Activated CD4-positive, alpha-beta T cell treated with anti-CD3 and anti-CD28 coated beads, Interleukin-10, Interleukin-2, amounts not matched to agents 100 ng/mL and 50 ng/mL, durations not matched to agents 16 hours and 8 hours (primary cell): ENCODE measurements at places on chromosomes 5 and 9.

- no peak for DNase-seq
Observed at GRCh38 chr9:14868772-14869583, 41.2 kb downstream of the FREM1 start.

DNA sequence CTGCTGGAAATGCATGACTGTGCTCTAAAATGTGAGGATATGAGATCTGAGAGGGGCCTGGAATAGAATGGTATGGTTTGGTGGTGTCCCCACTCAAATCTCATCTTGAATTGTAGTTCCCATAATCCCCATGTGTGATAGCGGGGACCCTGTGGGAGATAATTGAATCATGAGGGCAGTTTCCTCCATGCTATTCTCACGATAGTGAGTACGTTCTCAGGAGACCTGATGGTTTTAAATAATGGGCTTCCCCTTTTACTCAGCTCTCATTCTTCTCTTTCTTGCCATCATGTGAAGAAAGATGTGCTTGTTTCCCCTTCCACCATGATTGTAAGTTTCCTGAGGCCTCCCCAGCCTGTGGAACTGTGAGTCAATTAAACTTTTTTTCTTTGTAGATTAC is 133.6 kb upstream of the ADAMTS16 start:
- no peak for DNase-seq

- no peak for DNase-seq
Observed at GRCh38 chr9:134970719-134971118, 53.0 kb upstream of the FCN1 start.

DNA sequence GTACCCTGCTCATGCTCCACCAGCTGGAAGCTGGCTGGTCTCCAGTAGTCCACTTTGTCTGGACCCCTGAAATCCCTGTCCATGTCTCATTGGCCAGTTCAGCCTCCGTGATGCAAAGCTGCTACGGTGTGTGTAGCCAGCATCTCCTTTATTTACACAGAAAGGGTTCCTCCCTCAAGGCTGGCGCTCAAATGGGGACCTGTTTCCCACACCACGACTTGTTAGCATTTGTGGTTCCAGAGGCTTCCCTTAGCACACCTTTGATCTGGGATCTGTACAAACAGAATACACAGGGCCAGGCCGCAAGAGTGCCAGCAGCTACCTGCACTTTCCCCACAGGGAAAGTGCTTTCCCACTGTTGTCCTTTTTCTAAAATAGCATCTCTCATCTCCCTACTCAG is 5.7 kb upstream of the SMU1 start:
- DNase-seq = no peak

- DNase-seq = no peak
Observed at GRCh38 chr9:134519375-134520070, 122.1 kb upstream of the COL5A1 start.
